Smooth muscle cell of the pulmonary artery (primary cell): ENCODE measurements at places on chromosomes 4 and X. TPM values are rescaled to one million over a fixed set of nuclear protein-coding genes. Genes with fewer than 3 reads are reported as not detected.

VCX3B gene
- not detected in 2 replicates for total RNA-seq

PAGE2B gene
- total RNA-seq, result not detected in 2 replicates

TDO2 gene
- 0.39 and 0.86 TPM in 2 replicates for total RNA-seq

BGN gene
- 369 and 546 TPM in 2 replicates for total RNA-seq

SLC25A53 gene
- total RNA-seq, result 12.6 and 16.4 TPM in 2 replicates

TENM3 gene
- total RNA-seq, result 1.2 and 17.2 TPM in 2 replicates

CT45A5 gene
- total RNA-seq, result not detected in 2 replicates

UGT2B17 gene
- total RNA-seq, result not detected in 2 replicates

TRPC5OS gene
- total RNA-seq, result not detected in 2 replicates

MAGEB17 gene
- total RNA-seq, result not detected in 2 replicates

RNF175 gene
- total RNA-seq, result not detected in 2 replicates

CDKL2 gene
- 0.39 and 2.3 TPM in 2 replicates for total RNA-seq

RASL11B gene
- total RNA-seq, result 0.20 and 0.66 TPM in 2 replicates

SPANXN4 gene
- total RNA-seq, result not detected in 2 replicates

ZNF185 gene
- total RNA-seq, result 4.8 and 10.7 TPM in 2 replicates

SRPK3 gene
- total RNA-seq, result 0.91 and 3.6 TPM in 2 replicates

KLHL4 gene
- 1.8 and 6.2 TPM in 2 replicates for total RNA-seq

EPHA5 gene
- 2.5 and 3.9 TPM in 2 replicates for total RNA-seq

MAP9 gene
- 17.1 and 20.3 TPM in 2 replicates for total RNA-seq

USP17L30 gene
- not detected in 2 replicates for total RNA-seq

NKX3-2 gene
- total RNA-seq, result 0.13 TPM in 1 of 2 replicates, not detected in the other

DSPP gene
- total RNA-seq, result not detected in 2 replicates

SPARCL1 gene
- 0.17 and 0.46 TPM in 2 replicates for total RNA-seq

HERC3 gene
- total RNA-seq, result 22.0 and 24.9 TPM in 2 replicates

APLN gene
- 10.8 and 15.6 TPM in 2 replicates for total RNA-seq

CD99 gene
- total RNA-seq, result 280 and 354 TPM in 2 replicates

EGFL6 gene
- total RNA-seq, result not detected in 2 replicates

PPEF2 gene
- 0.03 TPM in 1 of 2 replicates, not detected in the other for total RNA-seq

VAMP7 gene
- total RNA-seq, result 27.3 and 48.1 TPM in 2 replicates
